ENCODE measurements at places on chromosomes 3 and 15. TPM values are rescaled to one million over a fixed set of nuclear protein-coding genes. Genes with fewer than 3 reads are reported as not detected.

EPHB3 gene
- polyA plus RNA-seq = 29.6 TPM

CELF6 gene
- 5.2 TPM for polyA plus RNA-seq

CAND2 gene
- polyA plus RNA-seq = 8.8 TPM

DUOXA1 gene
- 0.17 TPM for polyA plus RNA-seq

SCN11A gene
- polyA plus RNA-seq = 0.90 TPM

BDH1 gene
- polyA plus RNA-seq = 39.6 TPM

AGBL1 gene
- 0.09 TPM for polyA plus RNA-seq

FEZF2 gene
- polyA plus RNA-seq = not detected

CIDEC gene
- not detected for polyA plus RNA-seq

GRCh38 chr3:70010346-70010745 is 10.8 kb downstream of the SAMMSON start:
- no peak for DNase-seq

GRCh38 chr3:48709051-48709461 is 8.0 kb downstream of the IP6K2 start:
- no peak for DNase-seq

DNA sequence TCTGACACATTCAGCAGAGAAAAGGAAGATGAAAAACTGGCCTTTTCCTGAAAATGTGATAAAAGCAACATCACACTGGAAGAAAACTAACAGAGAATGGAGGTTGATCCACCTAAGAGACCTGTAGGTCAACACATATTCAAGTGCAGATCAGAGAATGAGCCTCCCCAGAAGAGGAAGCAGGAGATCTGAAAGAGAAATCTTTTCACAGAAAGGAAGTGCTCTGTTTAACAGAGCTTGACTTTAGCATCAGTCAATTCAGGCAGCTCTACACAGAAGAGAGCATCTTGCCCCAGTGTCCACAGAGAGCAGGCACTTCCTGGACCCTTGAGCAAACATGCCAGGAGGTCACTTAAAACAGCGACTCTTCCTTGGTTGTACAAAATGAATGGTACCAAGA is 655.4 kb upstream of the GBE1 start:
- DNase-seq = no peak

DNA sequence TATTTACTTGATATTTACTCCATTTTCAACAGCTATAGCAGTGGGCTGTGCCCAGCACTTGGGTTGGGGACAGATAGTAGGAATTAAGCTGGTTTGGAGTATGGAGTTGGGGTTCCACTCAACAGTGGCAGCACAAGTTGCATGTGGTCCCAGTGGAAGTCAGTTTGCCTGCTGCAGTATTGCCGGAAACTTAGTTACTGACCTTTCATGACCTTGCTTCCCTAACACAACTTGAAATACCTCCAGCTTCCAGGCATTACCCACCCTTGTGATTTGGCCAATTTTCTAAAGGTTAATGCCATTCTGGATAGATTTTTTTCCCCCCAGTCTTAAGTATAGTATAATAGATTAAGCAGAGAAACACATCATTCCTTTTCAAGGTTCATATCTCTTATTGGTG is 68.0 kb downstream of the BBX start:
- DNase-seq = no peak

- DNase-seq = no peak
Observed at GRCh38 chr15:44736181-44736765, at the start of gene TRIM69. TSS of gene TRIM69 (plus strand) at chr15:44736528. CDS start at chr15:44736705, 177 bp downstream.

DNA sequence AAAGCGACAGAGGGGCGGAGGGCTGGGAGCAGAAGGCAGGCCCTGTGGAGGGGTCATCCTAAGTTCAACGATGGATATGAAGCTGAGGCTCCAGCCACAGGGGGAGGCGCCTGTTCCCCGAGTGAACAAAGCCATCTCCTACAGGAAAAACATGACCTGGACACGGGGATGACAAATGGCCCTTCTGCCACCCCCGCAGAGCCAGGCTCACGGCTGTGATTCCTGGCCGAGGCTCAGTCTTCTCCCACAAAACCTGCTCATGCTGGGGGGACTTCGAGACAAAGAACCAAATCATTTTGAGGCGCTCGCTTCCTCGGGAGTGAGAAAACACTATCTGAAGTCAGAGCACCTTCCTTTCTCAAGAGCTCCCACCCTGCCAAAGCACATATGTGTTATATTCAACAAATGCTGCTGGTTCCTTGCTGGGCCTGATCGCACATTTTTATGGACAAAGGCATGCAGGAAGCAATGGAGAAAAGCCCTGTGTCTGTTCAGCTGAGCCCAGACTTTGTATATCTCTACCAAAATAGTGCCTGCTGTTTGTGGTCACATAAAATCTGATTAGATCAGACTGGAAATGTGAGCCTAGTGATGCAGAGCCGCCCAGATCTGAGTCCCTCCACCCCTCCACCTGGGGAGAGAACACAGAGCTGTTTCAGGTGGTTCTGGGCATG is 5.6 kb downstream of the RBP1 start:
- DNase-seq = peak; percentile 75

- DNase-seq = no peak
Observed at GRCh38 chr15:89817701-89818280, 3.1 kb upstream of the ANPEP start.

DNA sequence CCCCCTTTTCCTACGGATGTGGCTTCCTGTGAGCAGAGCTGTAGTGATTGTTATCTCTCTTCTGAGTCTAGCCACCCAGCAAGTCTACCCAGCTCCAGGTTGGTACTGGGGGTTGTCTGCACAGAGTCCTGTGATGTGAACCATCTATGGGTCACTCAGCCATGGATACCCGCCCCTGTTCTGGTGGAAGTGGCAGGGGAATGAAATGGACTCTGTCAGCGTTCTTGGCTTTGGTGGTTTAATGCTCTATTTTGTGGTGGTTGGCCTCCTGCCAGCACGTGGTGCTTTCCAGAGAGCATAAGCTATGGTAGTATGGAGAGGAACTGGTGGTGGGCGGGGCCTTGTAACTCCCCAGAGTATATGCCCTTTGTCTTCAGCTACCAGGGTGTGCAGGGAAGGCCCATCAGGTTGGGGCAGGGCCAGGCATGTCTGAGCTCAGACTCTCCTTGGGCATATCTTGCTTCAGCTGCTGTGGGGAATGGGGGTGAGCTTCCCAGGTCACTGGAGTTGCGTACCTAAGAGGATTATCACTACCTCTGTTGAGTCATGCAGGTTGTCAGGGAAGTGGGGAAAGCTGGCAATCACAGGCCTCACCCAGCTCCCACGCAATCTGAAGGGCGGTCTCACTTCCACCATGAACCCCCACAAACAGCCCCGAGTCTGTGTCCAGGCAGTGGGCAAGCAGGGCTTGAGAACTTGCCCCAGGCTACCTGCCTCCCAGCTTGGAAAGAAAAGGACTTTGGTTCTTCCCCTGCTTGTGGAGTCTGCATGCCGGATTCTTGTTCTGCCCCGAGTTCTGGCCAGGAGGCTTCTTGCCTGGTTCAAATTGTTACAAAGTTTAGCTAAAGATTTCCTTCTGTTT is 9.0 kb upstream of the ADGRG7 start:
- DNase-seq = no peak

- no peak for DNase-seq
Observed at GRCh38 chr3:8488877-8489276, 12.7 kb upstream of the LMCD1 start.

DNA sequence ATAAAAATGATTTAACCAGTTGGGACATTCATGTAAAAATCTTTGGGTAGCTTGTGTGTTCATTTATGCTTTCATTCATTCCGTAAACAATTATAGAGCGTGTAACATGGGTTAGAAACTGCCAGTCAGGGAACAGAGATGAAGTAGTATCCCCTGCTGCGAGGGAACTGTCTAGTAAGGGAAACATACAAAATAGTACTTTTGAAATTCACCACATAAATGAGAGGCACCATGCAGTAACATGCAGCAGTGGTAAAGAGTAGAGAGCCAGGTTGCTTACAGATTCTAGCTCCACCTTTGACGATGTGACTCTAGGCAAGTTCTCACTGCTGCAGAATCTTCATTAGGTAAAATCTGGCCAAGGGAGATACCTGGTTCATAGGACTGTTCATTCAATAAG is 938 bp downstream of the DZIP3 start:
- DNase-seq = no peak

GRCh38 chr3:77254967-77255831 is 215.3 kb downstream of the ROBO2 start:
- peak; percentile 28 for DNase-seq

Measured in right renal pelvis (tissue), 4 donors.